Immature natural killer cell (primary cell): ENCODE measurements at places on chromosomes 6 and 20. TPM values are rescaled to one million over a fixed set of nuclear protein-coding genes. Genes with fewer than 3 reads are reported as not detected.
A peak's percentile ranks its signal among the peaks of the same experiment; 100 is the strongest.

GRCh38 chr20:41512624-41513023 lies 105.6 kb downstream of the CHD6 start:
- no peak overlapping the region for H3K27ac ChIP-seq
- no peak for DNase-seq
- H3K4me1 ChIP-seq: peaks cover 40% of the 10 kb centered on the region

GRCh38 chr6:144606083-144606482 lies 320.9 kb downstream of the UTRN start:
- peaks cover 3% of the 10 kb centered on the region for H3K27me3 ChIP-seq
- peaks cover 18% of the 10 kb centered on the region for H3K36me3 ChIP-seq

DNA sequence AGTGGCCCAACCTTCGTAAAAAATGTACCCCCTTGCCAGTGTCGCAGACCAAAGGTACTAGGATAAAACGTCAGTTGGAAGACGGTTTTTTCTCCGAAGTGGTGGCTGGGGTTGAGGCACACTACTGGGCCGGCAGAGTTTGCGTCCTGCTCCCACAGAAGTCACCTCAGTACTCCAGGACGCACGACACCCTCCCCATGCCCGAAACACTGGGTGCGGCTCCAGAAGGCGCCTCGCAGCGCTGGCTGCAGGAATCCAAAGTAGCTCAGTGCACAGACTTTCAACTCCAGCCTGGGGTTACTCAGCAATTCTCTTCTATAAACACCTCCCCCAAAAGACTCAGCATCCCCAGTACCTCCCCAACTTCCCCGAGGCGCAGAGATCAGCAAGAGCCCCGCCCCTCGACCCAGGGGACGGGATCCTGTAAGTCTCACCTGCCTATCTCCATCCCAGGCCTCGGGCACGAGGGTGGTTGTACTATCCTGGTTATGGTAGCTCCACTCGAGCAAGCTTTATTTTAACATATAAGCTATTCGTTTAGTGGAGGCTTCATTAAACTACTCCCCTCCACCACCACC lies 88.2 kb downstream of the ZFP64 start:
- H3K4me1 ChIP-seq: peaks cover 24% of the 10 kb centered on the region
- H3K27ac ChIP-seq: peak overlapping the region; percentile 27
- DNase-seq: no peak
- H3K36me3 ChIP-seq: no peaks in the 10 kb centered on the region
- H3K4me3 ChIP-seq: peak overlapping the region; percentile 85

The TRIM38 gene
- polyA plus RNA-seq: 5.0 TPM

The PTCRA gene
- 0.62 TPM for polyA plus RNA-seq

The TPD52L1 gene
- polyA plus RNA-seq: 5.2 TPM

- H3K27me3 ChIP-seq: no peaks in the 10 kb centered on the region
- H3K36me3 ChIP-seq: no peaks in the 10 kb centered on the region
- no peaks in the 10 kb centered on the region for H3K4me1 ChIP-seq
- no peak for DNase-seq
Measured at GRCh38 chr6:132101535-132101934, 150.4 kb upstream of the CCN2 start.

The HSPA1B gene
- 1.9 TPM for polyA plus RNA-seq

- H3K27ac ChIP-seq: peak overlapping the region; percentile 83
- peaks cover 3% of the 10 kb centered on the region for H3K36me3 ChIP-seq
- peaks cover 32% of the 10 kb centered on the region for H3K27me3 ChIP-seq
- no peak for DNase-seq
Measured at GRCh38 chr6:111662794-111663593, 57.3 kb upstream of the TRAF3IP2 start.

DNA sequence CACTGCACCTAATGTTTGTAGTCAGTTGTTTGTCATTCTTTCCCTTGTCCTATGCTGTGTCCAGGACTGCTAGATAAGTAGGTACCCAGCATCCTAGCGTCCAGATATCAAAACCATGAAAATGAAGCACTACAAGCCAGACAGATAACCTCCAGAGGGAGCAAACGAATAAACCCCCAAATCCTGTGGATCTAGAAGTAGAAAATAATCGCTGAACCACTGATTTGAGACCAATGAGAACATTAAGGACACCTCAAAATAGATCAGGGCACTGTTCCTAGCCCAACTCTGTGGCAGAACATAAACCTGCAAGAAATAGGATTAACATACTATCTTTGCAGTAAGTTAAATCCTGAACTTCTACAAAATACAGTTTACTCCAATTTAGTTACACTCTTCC lies 1.1 kb upstream of the KLHL32 start:
- peaks cover 16% of the 10 kb centered on the region for H3K27me3 ChIP-seq
- peak overlapping the region; percentile 85 for H3K4me3 ChIP-seq
- no peaks in the 10 kb centered on the region for H3K36me3 ChIP-seq
- peak overlapping the region; percentile 95 for H3K27ac ChIP-seq
